Progenitor cell of endocrine pancreas (in vitro differentiated cells): ENCODE measurements at places on chromosomes 12 and 14. TPM values are rescaled to one million over a fixed set of nuclear protein-coding genes. Genes with fewer than 3 reads are reported as not detected.

The LRP1-AS gene
- not detected in 2 replicates for total RNA-seq

The GPN3 gene
- 18.7 and 19.8 TPM in 2 replicates for total RNA-seq

- H3K4me3 ChIP-seq, result no peak overlapping the region
- H3K4me1 ChIP-seq, result peaks cover 12% of the 10 kb centered on the region
- H3K27ac ChIP-seq, result no peak overlapping the region
- no peak for DNase-seq
- H3K36me3 ChIP-seq, result no peaks in the 10 kb centered on the region
- peaks cover 4% of the 10 kb centered on the region for H3K27me3 ChIP-seq
Measured at GRCh38 chr14:52235866-52236510, 31.5 kb upstream of the PTGDR start.

DNA sequence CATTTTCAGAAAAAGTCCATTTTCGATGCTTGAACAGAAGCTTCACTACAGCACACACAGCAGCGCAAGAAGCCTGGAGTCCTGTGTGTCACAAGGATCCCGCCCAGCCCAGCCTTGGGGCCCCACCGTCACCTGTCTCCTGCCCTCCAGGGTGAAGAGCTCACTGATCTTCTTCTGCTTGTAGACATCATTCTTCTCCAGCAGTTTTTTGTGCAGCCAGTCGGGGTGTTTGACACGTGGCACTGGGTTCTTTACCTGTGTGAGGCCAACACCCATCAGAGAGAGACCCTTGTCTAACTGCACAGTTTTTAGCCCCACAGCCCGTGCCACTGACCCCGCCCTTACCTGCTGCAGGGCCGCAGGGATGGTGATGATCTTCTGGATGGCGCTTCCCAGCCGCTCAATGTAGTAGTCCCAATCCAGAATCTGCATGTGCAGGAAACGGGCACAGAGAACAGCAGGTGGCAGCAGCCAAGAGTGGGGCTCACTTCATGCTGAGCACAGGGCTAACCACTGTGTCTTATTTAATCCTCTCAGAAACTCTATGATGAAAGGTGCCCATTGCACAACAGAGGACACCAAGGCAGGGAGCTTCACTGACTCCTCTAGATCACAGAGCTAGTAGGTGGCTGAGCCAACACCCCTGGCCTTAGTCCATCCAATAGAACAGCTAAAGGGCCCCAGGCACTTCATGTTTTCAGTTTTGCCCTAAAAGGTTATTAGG, 30.0 kb downstream of the POLE start:
- no peak overlapping the region for H3K27ac ChIP-seq
- no peak for DNase-seq
- peaks cover 27% of the 10 kb centered on the region for H3K36me3 ChIP-seq
- no peaks in the 10 kb centered on the region for H3K27me3 ChIP-seq
- no peak overlapping the region for H3K4me3 ChIP-seq

GRCh38 chr12:132827763-132828703, 636 bp downstream of the GOLGA3 start:
- peaks cover 14% of the 10 kb centered on the region for H3K4me1 ChIP-seq
- peaks cover 12% of the 10 kb centered on the region for H3K36me3 ChIP-seq
- H3K4me3 ChIP-seq, result peak overlapping the region; percentile 86
- H3K27ac ChIP-seq, result peak overlapping the region; percentile 95

GRCh38 chr12:94712815-94713515, 62.6 kb upstream of the TMCC3 start:
- no peak for DNase-seq
- no peaks in the 10 kb centered on the region for H3K36me3 ChIP-seq
- no peak overlapping the region for H3K4me3 ChIP-seq
- H3K27ac ChIP-seq, result no peak overlapping the region
- peaks cover 3% of the 10 kb centered on the region for H3K4me1 ChIP-seq
